Cerebellum (tissue), 4 donors: ENCODE measurements at places on chromosomes 6 and 20. TPM values are rescaled to one million over a fixed set of nuclear protein-coding genes. Genes with fewer than 3 reads are reported as not detected.

GRCh38 chr6:39822846-39823815 lies 31.0 kb downstream of the DAAM2 start:
- no peak for DNase-seq

- no peak for DNase-seq
These were observed 83.1 kb downstream of the IRF4 start for GRCh38 chr6:474453-475185.

The TRIM15 gene
- total RNA-seq: not detected

DNA sequence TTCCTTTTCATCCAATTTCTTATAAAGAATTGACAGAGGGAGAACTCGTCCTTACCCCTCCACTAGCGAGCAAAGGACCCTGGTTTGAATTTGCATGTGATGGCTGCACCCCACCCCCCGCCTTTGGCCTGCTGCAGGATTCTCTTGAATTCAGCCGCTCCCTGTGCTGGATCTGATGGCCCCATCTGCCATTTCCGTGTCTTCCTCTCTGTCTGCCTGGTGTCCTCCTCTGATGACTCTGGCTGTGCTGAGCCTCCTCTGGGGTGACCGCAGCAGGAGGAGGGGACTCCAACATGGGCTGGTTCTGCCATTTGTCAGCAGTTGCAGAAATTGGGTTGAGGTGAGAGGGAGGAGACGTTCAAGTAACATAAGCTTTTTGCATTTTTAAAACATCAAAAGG lies 188.8 kb downstream of the DLL1 start:
- no peak for DNase-seq

The CD93 gene
- total RNA-seq: 15.9 TPM

- DNase-seq: no peak
These were observed 17.4 kb upstream of the BMP7 start for GRCh38 chr20:57283860-57284259.
